ENCODE measurements at places on chromosomes 7 and 10.

DNA sequence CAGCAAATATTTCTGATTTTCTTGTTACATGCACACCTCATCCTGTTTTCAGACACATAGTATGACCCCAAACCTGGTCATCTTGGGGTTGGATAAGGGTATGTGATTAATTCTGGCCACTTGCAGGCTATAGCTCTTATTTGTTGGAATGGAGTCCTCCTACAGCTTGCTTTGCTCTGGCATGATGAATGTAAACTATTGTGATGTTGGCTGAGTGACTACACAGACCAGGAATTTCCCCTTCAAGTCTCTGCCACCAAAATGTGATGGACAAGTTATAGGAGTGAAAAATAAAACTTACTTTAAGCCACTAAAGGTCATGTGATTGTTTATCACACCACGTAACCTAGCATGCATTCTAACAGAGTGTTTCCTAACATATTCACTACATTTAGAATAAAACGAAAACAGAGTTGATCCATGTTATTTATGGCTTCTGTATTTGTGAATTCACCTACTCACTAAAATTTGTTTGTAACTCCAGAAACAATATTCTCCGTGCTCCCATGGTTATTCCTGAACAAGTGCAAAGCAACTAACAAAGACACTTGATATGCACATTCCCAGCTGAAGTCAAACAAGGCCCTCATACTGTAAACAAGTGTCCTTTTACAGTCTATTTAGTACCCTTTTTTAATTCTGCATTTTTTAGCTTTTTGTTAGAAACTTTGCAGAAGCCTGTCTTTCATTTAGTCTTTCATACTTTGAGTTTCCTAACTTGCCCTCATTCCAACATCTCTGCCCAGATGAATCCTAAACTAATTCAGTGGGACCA is 599.2 kb upstream of the PCDH15 start:
- no peak for DNase-seq

GRCh38 chr10:24518411-24518810 is 205.3 kb downstream of the ARHGAP21 start:
- no peak for DNase-seq

GRCh38 chr10:126549344-126549743 is 121.1 kb downstream of the C10orf90 start:
- no peak for DNase-seq

GRCh38 chr7:139722604-139723003 is 55.2 kb downstream of the HIPK2 start:
- no peak for DNase-seq

DNA sequence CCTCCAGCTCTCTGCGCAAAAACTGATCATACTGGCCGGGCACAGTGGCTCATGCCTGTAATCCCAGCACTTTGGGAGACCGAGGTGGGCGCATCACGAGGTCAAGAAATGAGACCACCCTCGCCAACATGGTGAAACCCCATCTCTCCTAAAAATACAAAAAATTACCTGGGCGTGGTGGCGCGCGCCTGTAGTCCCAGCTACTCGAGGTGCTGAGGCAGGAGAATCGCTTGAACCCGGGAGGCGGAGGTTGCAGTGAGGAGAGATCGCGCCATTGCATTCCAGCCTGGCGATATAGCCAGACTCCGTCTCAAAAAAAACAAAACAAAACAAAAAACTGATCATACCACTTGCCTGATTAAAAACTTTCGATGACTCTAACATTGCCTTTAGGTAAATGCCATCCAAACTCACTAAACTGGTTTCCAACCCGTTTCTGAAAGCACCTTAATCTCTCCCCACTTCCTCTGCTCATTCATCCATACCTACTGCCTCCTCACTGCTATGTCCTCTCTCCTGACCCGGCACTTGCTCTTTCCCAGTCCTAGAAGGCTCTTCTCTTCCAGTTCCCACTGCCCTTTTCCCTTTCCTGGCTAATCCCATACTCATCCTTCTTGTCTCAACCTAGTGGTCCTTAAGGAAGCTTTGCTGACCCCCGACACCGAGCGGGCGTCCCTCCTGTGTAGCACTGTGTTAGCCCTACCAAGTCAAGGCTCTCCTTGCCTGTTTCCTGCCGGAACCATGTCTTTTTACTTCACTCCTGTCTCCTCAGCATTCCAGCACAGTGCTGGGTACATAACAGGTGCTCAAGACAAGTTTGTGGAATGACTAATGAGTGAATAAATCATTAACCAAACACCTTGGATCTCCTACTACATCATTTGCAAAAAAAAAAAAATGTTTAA is 686 bp upstream of the MIOS start:
- DNase-seq = no peak

GRCh38 chr10:129391464-129391863 is 75.6 kb upstream of the MGMT start:
- no peak for DNase-seq

- DNase-seq = no peak
Measured at GRCh38 chr7:50454968-50455367, 4.8 kb upstream of the FIGNL1 start.

- no peak for DNase-seq
Measured at GRCh38 chr7:117155694-117156093, 167.2 kb downstream of the WNT2 start.

DNA sequence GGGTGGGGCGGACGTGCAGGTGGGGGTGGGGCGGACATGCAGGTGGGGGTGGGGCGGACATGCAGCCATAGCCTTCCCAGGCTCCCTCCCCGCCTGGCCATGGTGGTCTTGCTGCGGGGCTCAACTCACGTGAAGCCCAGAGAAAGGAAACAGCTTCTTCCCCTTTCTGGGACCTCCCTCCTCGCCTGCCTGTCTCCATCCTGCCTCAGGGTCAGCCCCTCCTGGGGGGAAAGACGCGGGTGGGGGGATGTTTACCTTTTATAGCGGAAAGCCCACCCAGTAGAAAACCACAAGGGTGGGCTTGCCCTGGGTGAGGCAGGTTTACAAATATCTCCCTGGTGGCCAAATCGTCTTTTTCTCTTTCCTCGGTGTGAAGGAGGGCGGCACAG is 520.0 kb downstream of the GLRX3 start:
- DNase-seq = no peak

GRCh38 chr10:66189271-66189670 is 736.6 kb upstream of the LRRTM3 start:
- DNase-seq = no peak

- DNase-seq = no peak
Measured at GRCh38 chr10:61628151-61628874, 34.4 kb upstream of the CABCOCO1 start.

DNA sequence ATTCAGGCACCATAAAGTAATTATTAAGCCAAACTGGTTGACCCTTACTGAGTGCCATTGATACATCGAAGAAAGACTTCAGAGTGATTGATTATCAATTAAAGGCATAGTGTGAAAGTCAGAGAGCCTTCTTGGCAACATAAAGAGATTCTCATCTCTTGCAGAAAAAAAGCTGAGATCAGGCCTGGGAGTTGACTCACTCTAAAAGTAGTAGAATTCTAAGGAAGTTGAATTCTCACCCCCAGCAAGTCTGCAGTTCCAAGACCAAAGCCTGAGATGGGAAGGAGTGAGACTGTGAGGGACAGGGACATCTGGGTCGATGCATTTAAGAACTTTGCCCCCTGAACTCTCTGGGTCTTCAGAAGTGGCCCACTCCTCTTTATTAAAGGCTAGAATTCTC is 21.6 kb upstream of the ERCC6 start:
- no peak for DNase-seq

- no peak for DNase-seq
Measured at GRCh38 chr7:47453093-47454061, 128.5 kb downstream of the TNS3 start.

- DNase-seq = no peak
Measured at GRCh38 chr7:29239638-29240037, 45.1 kb downstream of the CHN2 start.

DNA sequence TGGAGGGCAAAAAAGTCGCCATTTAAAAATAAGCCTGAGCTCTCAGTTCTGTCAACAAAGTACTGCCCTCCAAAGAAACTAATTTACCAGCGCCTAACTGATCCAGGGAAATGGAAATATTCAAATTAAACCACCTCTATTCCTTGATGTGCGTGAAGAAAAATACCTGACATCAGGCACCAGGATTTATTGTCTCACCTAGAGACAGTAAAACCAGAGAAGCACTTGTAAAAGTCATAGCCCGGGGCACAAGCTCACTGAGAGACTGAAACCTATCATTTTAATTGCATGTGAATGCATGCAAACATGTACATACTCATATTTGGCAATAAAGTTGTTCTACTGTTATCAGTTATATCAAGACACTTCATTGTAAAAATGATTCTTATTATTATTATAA is 147.3 kb upstream of the VSTM2A start:
- no peak for DNase-seq

GRCh38 chr10:35336921-35337823 is 863 bp downstream of the CCNY start:
- DNase-seq = peak; percentile 15

DNA sequence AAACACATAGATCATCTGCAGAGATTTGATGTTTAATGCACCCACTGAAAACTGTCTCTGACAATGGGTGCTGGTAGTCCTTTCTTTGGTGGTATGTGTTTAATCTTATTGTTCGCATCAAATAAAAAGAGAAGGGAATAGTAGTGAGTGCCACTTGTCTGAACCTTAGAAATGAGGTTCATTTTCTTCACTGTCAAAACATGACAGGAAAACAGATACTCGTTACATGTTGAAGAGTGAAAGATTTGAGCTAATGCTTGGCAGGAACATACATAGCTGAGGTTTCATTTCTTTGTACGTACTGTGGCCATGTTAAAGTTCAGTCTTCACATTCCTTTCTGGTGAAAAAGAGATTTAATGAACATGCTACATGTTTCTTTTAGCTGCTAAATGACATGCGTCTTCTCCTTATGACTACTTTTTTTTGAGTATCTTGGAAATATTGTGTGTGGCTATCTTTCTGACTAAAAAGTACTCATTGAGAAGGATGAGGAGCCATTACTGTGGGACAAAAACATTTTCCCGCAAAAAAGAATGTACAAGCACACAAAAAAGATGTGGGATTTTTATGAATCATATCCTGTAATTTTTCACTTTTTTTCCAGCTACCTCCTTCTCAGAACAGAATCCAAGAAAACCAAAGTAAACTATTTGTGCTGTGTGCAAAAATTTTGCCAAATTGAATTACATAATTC is 108.0 kb downstream of the TWIST1 start:
- DNase-seq = no peak

- DNase-seq = no peak
Measured at GRCh38 chr7:26865094-26865388, 651 bp upstream of the SKAP2 start.

DNA sequence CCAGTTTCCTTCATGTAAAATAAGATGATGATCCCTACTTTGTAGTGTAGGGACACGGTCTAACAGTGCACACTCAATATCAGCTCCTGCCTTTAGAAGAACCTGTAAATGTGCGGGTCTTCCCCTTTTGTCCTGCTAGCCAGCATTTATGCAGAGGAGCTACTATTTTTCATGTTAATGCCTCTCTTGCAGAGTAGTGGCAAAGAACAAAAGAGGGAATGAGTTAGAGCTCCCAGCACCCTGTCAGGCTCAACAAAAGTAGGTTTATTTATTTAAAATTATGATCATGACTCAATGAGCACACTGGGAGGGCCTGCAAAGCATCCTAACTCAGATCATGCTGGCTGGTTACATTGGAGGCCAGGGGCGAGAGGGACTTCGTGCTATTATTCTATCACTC is 414.5 kb upstream of the COBL start:
- no peak for DNase-seq

GRCh38 chr7:19295376-19295775 is 150.2 kb upstream of the FERD3L start:
- DNase-seq = no peak

DNA sequence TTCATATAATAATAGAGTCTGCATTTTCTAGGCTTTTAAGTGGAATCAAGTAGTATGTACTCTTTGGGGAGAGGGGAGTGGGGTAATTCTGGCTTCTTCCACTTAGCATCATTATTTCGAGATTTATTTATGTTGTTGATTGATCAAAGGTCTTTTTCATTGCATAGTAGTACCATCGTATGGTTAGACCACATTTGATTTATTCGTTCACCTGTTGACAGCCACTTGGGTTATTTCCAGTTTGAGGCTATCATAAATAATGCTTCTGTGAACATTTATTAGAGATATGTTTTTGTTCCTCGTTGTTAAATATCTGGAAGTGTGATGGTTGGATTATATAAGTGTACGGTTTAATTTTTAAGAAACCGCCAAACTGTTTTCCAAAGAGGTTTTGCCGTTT is 52.8 kb downstream of the AHCYL2 start:
- DNase-seq = no peak

- no peak for DNase-seq
Measured at GRCh38 chr10:91294134-91294906, 73.9 kb downstream of the PCGF5 start.

DNA sequence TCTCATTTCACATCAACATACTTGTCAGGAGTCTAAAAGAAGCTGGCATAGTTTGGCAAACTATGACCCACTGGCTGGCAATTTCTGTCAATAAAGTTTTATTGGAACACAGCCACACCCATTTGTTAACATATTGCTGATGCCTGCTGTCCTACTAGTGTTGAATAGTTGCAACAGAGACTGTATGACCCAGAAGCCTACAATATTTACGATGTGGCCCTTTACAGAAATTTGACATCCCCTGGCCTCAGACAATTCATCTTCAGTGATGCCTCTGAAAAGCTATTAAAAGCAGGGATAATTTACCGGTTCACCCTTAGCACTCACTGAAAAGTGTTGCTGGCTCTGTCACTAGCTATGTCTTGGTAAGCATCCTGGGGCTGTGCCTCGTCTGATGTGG is 155.2 kb downstream of the ARID5B start:
- no peak for DNase-seq

DNA sequence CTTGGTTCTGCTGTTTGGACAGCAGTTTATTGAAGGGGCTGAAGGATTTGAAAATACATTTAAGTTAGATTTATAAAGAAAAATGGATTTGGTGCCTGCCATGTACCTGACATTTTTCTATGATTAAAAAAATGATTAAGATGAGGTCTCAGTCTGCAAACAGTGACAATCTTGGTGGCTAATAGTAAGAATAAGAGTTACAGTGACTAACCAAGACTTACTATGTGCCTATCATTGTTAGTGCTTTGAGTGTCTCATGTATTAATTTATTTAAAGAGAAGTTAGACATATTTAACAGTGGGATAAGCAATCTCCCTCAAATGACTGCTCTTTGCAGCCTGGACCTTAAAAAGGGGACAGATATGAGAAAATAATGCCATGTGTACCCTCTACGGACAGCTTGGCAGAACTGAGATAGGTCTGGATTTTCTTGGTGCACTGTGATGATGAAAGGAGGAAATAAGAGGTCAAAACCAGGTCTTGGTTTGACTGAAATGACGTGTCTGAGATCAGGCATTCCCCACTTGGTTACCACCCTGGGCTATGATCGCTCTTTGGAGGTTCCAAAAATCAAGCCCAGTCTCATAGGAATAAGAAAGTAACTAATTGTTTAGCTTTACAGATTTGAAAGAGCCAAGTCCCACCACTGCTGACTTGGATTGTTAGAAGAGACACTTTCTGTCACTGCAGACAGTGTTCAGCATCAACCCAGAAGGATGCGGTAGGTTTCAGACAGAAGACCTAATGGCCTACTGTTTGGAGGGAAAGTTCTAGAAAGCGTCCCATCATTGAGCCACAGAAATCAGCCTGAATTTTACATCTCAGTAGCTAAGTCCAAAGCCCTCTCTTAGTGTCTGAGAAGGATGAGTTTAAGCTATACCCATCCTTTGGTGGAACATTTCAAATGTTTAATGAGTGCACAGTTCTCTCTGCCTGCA is 2.1 kb downstream of the CASP7 start:
- peak; percentile 40 for DNase-seq

Data from CD4-positive, alpha-beta T cell treated with Interleukin-1 beta for 1 hour (primary cell).